ENCODE measurements at places on chromosomes 5 and 9. TPM values are rescaled to one million over a fixed set of nuclear protein-coding genes. Genes with fewer than 3 reads are reported as not detected.

Gene AP3B1
- 14.3 TPM for total RNA-seq

Gene NMUR2
- not detected for total RNA-seq

Gene STPG3
- total RNA-seq, result not detected

Gene PCDHA9
- total RNA-seq, result 18.9 TPM

Gene INSL4
- total RNA-seq, result not detected

Gene MYOT
- not detected for total RNA-seq

DNA sequence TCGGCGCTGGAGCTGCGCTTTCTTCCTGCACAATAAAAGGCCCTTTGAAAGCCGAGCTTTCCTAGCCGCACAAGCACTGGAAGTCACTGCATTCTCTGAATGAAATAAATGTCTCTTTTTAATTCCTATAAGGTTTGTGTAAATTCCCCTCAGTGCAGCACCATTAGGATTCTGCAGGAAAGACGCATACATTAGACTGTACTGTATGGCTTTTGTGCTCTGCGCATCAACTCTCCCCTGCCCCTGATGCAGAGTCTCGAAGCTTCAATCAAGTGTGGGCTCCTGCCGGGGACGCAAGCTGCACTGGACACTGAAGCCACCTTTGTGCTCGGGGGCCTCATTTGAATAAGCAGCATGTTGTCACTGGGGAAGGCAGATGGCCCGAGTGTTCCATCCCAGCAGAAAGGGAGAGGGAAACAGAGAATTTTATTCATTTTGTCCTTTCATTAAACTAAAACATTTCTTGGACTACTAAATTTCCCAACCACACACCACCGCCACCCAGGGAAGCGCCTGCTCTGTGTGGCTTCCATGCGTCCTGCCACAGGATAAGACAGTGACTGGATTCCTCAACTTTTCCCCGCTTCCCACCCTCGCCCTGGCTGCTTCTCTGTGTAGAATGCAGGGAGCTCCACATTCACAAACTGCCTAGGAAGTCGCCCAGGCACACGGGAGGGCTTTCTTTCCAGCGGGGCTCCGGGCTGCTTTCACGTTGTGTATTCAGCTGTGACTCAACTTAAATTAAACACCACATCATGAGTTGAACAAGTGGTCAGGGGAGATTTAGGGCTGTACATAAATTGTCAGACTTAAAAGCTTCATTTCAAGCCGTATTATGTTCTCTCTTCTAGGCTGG, 635.4 kb downstream of the IRX1 start:
- H3K27me3 ChIP-seq, result peaks cover 3% of the 10 kb centered on the region
- H3K27ac ChIP-seq, result peak overlapping the region; percentile 95
- DNase-seq, result peak; percentile 63
- H3K4me3 ChIP-seq, result peak overlapping the region; percentile 66
- H3K36me3 ChIP-seq, result peaks cover 18% of the 10 kb centered on the region

DNA sequence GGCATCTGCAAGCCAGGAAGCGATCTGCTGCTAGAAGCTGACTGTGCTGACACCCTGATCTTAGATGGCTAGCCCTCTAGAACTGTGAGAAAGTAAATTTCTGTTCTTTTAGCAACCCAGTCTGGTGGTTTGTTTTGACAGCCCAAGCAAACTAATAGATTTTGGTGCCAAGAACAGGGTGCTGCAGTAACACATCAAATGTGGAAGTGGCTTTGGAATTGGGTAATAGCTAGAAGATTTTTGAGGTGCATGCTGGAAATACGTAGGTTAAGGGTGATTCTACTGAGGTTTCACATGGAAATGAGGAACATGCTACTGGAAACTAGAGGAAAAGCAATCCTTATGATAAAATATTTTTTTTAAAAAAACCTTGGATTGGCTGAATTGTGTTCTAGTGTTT, 153.5 kb upstream of the SH3GL2 start:
- H3K27me3 ChIP-seq, result peaks cover 3% of the 10 kb centered on the region
- no peaks in the 10 kb centered on the region for H3K36me3 ChIP-seq
- H3K4me1 ChIP-seq, result no peaks in the 10 kb centered on the region
- H3K4me3 ChIP-seq, result no peak overlapping the region
- H3K27ac ChIP-seq, result no peak overlapping the region
- no peak for DNase-seq

DNA sequence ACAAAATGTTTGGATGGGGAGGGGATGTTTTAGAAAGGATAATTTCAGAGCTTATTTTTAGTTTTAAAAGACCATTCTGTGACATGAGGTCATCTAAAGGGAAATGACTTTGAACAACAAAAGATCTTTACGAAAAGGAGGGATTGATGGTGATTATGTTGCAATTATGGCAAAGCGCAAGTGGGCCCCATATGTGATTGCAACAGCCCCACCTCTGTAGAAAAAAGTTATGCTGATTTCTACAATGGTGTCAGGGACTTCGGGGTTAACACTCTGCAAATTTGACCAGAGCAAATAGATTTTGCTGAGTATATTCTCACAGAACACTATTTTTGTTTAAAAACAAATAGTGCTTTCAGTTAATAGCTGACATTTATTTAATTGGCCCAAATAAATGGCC, 312.8 kb downstream of the NSG2 start:
- H3K27ac ChIP-seq, result no peak overlapping the region
- H3K36me3 ChIP-seq, result peaks cover 10% of the 10 kb centered on the region
- peaks cover 2% of the 10 kb centered on the region for H3K27me3 ChIP-seq
- no peaks in the 10 kb centered on the region for H3K4me1 ChIP-seq
- no peak overlapping the region for H3K4me3 ChIP-seq
- DNase-seq, result no peak

GRCh38 chr5:72600391-72600981, 93.3 kb upstream of the ZNF366 start:
- H3K4me1 ChIP-seq, result peaks cover 26% of the 10 kb centered on the region
- H3K4me3 ChIP-seq, result no peak overlapping the region
- no peak for DNase-seq
- H3K36me3 ChIP-seq, result peaks cover 9% of the 10 kb centered on the region
- H3K27ac ChIP-seq, result no peak overlapping the region

- H3K4me1 ChIP-seq, result no peaks in the 10 kb centered on the region
- no peak overlapping the region for H3K4me3 ChIP-seq
- H3K27ac ChIP-seq, result no peak overlapping the region
- no peaks in the 10 kb centered on the region for H3K36me3 ChIP-seq
Observed at GRCh38 chr9:121107881-121108280, 33.1 kb downstream of the CNTRL start.

GRCh38 chr5:88826646-88827585, 56.1 kb downstream of the MEF2C start:
- no peak overlapping the region for H3K4me3 ChIP-seq
- peaks cover 32% of the 10 kb centered on the region for H3K4me1 ChIP-seq
- peak overlapping the region; percentile 44 for H3K27ac ChIP-seq
- H3K27me3 ChIP-seq, result peaks cover 2% of the 10 kb centered on the region
- H3K36me3 ChIP-seq, result no peaks in the 10 kb centered on the region
- no peak for DNase-seq

DNA sequence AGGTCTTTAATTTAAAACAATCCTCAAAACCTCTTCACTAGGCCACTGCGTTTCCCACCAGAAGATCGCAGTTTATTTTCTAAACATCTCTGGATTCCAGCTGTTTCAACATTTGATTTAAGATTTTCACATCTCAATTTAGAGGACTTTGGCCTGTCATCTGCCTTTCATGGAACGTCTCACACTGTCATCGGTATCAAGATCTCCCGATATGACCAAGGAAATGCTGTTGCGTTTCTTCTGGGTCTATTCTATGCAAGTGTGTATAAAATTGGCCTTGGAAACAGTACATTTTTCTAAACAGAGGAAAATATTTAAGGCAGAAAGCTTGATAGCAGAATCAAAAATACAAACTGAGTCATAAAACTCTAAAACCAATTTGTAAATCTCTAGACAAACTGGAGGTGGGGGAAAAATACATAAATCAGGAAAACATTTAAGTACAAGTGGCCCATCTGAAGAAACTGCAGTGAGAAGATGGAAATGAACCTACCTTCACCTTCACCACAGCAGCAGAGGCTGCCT, 53.6 kb upstream of the SIMC1 start:
- H3K4me1 ChIP-seq, result no peaks in the 10 kb centered on the region
- H3K4me3 ChIP-seq, result no peak overlapping the region
- no peak overlapping the region for H3K27ac ChIP-seq
- no peak for DNase-seq

- peaks cover 2% of the 10 kb centered on the region for H3K27me3 ChIP-seq
- DNase-seq, result no peak
- no peak overlapping the region for H3K4me3 ChIP-seq
- H3K27ac ChIP-seq, result no peak overlapping the region
- no peaks in the 10 kb centered on the region for H3K36me3 ChIP-seq
Observed at GRCh38 chr5:16909464-16909863, 26.6 kb downstream of the MYO10 start.

DNA sequence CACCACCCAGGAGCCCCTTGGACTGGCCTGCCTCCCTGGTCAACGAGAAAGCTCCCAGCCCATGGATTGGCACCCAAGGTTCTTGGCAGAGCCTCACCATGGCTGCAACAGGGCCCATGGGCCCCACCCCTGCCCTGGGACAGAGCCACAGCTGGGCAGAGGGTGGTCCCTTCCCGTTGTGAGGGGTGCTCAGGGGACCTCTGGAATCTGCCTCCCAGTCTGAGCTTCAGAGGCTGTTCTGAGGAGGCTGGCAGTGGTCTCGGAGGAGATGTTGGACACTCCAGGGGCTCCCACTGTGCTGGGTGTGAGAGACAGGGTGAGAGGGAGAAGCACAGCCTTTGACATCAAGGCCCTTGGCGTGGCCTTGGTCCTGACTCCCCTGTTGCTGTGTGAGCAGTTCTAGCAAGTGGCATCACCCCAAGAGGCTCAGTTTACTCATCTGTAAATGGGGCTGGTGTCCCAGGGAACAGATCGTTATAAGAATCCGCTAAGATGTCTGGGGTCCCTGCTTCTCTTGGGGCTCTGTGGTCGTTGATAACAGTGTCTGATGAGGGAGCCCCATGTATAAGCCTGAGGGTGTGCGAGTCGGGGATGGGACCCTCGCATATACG, 33.0 kb downstream of the LHX3 start:
- no peak for DNase-seq
- H3K36me3 ChIP-seq, result peaks cover 6% of the 10 kb centered on the region
- H3K4me3 ChIP-seq, result no peak overlapping the region
- H3K27ac ChIP-seq, result no peak overlapping the region
- peaks cover 14% of the 10 kb centered on the region for H3K27me3 ChIP-seq

DNA sequence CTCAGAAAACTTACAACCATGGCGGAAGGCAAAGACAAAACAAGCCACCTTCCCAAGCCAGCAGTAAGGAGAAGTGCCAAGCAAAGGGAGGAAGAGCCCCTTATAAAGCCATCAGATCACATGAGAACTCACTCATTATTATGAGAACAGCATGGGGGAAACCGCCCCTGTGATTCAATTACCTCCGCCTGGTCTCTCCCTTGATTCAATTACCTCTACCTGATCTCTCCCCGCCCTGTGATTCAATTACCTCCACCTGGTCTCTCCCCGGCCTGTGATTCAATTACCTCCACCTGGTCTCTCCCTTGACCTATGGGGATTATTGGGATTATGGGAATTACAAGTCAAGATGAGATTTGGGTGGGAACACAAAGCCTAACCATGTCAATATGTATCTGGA, 467.3 kb upstream of the FTMT start:
- DNase-seq, result no peak
- no peaks in the 10 kb centered on the region for H3K27me3 ChIP-seq
- peaks cover 2% of the 10 kb centered on the region for H3K4me1 ChIP-seq
- no peak overlapping the region for H3K4me3 ChIP-seq
- no peak overlapping the region for H3K27ac ChIP-seq
- no peaks in the 10 kb centered on the region for H3K36me3 ChIP-seq

- H3K4me3 ChIP-seq, result no peak overlapping the region
- no peaks in the 10 kb centered on the region for H3K4me1 ChIP-seq
- no peak for DNase-seq
- no peaks in the 10 kb centered on the region for H3K27me3 ChIP-seq
- no peaks in the 10 kb centered on the region for H3K36me3 ChIP-seq
- no peak overlapping the region for H3K27ac ChIP-seq
Observed at GRCh38 chr5:107043665-107044064, 627.1 kb downstream of the EFNA5 start.

DNA sequence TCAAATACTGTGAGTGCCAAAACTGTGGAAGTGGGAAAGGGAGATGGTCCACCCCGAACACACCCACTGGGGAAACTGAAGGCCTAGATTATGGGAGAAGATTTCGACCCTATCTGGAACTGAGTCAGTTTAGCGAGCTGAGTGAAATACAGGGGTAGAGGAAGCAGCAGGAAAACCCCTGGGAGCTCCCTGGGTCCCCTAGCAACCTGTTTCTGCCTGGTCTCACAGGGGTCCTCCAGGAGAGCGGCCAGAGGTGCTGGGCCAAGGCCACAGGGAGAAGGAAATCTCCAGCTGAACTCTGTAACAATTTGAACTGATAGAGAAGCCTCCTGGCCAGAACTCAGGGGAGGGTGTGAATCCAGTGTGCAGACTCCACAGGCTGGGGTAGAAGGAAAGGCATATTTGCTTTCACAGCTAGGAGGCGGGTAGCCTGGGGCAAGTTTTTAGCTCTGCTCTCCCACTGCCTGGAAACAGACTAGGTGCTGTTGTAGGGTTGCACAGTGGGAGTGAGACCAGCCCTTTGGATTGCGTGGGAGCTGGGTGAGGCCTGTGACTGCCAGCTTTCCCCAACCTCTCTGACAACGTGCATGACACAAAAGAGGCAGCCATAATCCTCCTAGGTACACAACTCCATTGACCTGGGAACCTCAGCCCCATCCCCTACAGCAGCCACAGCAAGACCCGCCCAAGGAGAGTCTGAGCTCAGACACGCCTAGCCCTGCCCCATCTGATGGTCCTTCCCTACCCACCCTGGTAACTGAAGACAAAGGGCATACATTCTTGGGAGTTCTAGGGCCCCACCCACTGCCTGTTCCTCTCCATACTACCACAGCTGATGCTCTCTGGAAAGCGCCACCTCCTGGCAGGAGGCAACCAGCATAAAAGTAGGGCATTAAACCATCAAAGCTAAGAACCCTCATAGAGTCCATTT, 78.8 kb upstream of the GPBP1 start:
- no peaks in the 10 kb centered on the region for H3K4me1 ChIP-seq
- no peak overlapping the region for H3K27ac ChIP-seq
- DNase-seq, result peak; percentile 31

DNA sequence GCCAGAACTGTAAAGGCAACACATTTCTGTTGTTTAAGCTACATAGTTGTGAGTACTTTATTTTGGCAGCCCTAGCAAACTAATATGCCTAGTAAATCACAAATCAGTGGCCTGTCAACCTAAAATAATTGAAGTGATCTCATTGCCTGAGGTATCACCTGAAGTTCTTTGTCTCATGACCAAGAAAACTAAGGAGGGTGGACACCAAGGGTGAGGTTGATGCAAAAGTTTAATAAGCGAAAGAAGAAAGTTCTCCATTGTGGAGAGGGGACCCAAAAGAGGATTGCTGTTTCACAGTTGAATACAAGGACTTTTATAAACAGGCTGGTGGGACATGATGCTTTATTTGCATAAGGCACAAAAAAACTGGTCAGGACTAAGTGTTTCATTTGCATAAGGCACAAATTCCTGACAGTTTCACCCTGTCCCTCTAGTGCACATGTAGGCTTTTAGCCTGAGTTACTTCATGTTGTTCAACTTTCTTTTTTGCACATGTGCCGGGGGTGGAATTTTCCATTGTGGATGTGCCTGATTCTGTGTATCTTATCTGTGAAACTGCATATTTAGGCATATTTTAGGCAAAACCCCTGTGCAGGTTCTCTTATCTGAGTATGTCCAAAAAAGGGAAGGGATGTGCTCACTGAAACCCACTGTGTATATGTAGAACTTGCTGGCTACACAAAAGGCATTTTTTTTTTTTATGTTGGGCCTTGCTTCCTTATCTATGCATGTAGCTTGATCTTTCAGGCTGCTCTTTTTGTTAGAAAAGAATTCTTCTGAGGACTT, 108.6 kb upstream of the RAI14 start:
- H3K4me3 ChIP-seq, result no peak overlapping the region
- peaks cover 25% of the 10 kb centered on the region for H3K36me3 ChIP-seq
- no peak overlapping the region for H3K27ac ChIP-seq

- H3K36me3 ChIP-seq, result no peaks in the 10 kb centered on the region
- H3K4me1 ChIP-seq, result peaks cover 3% of the 10 kb centered on the region
- H3K27me3 ChIP-seq, result peaks cover 2% of the 10 kb centered on the region
- DNase-seq, result no peak
- H3K4me3 ChIP-seq, result no peak overlapping the region
Observed at GRCh38 chr5:135642488-135642870, 63.7 kb upstream of the CXCL14 start.

Data from glutamatergic neuron (in vitro differentiated cells).